ENCODE measurements at places on chromosomes 2 and 18.
A peak's percentile ranks its signal among the peaks of the same experiment; 100 is the strongest.

DNA sequence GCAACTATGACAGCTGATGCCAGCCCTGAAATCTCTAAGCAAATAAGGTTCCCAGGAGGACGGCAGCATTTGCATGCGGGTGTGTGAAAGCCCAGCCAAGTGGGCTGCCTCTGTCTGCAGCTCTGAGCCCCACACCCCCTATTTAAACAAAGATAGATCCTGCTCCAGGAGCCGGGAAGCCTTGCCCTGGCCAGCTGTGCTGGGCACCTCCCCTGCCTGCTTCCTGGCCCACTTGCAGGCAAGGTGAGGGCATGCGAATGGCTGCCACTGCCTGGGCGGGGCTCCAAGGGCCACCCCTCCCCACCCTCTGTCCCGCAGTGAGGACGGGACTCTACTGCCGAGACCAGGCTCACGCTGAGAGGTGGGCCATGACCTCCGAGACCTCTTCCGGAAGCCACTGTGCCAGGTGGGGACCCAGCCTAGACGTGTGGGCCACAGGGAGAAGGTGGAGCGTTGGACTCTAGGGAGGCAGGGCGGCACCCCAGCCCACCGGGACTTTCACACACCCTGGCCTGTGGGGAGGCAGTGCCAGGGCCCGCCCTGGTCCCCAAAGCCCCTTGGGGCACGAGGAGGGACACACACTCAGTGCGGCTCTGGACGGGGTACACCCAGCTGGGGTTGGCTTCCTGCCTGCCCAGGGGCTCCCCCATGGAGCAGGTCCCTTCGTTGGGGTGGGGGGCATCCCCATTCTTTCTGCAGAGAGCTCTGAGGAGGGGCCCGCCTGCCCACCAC lies at the start of gene ANO7:
Gene ANO7 (plus strand): TSS at position 317 of the 732 bp plus-strand sequence. CDS start 1,387 bp downstream, outside the sequence.
- no peak within 1 kb of the TSS for H3K4me3 ChIP-seq
- no peak for DNase-seq
- no peaks in the 10 kb centered on the region for H3K4me1 ChIP-seq
- peaks cover 3% of the 10 kb centered on the region for H3K36me3 ChIP-seq
- no peaks in the 10 kb centered on the region for H3K27me3 ChIP-seq

GRCh38 chr2:24382363-24383073 lies 22.2 kb upstream of the ITSN2 start:
- H3K4me3 ChIP-seq: no peak overlapping the region
- no peaks in the 10 kb centered on the region for H3K36me3 ChIP-seq
- no peak overlapping the region for H3K27ac ChIP-seq
- peak; percentile 69 for DNase-seq
- no peaks in the 10 kb centered on the region for H3K27me3 ChIP-seq

GRCh38 chr2:20052861-20053281 lies 1.4 kb upstream of the LAPTM4A start:
- no peak overlapping the region for H3K27ac ChIP-seq
- peak overlapping the region; percentile 94 for H3K4me3 ChIP-seq
- DNase-seq: no peak
- H3K4me1 ChIP-seq: peaks cover 32% of the 10 kb centered on the region

DNA sequence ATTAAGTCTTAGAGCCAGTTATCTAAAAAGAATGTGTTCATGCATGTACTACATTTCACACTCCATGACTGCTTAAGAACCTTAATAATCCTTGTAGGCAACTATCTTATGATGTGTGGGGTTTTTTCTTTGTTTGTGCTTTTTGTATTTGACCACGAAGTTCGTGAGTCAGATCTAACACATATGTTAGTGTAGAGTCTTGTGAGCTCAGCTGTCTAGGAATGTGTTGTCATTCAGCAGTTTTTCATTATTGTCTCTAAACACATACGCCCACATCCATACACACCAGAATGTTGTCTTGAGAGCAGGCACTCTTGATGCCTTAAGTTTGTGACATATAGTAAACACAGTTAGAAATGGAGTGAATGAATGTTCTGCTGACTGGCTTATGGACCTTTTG lies 38.4 kb downstream of the CAB39 start:
- DNase-seq: no peak
- H3K4me1 ChIP-seq: peaks cover 43% of the 10 kb centered on the region
- peak overlapping the region; percentile 42 for H3K4me3 ChIP-seq
- peak overlapping the region; percentile 43 for H3K27ac ChIP-seq
- peaks cover 12% of the 10 kb centered on the region for H3K36me3 ChIP-seq
- H3K27me3 ChIP-seq: no peaks in the 10 kb centered on the region

- H3K4me1 ChIP-seq: no peaks in the 10 kb centered on the region
- no peak overlapping the region for H3K27ac ChIP-seq
- DNase-seq: no peak
- no peaks in the 10 kb centered on the region for H3K36me3 ChIP-seq
- no peak overlapping the region for H3K4me3 ChIP-seq
- no peaks in the 10 kb centered on the region for H3K27me3 ChIP-seq
Observed at GRCh38 chr2:56133441-56133840, 50.3 kb upstream of the CCDC85A start.

DNA sequence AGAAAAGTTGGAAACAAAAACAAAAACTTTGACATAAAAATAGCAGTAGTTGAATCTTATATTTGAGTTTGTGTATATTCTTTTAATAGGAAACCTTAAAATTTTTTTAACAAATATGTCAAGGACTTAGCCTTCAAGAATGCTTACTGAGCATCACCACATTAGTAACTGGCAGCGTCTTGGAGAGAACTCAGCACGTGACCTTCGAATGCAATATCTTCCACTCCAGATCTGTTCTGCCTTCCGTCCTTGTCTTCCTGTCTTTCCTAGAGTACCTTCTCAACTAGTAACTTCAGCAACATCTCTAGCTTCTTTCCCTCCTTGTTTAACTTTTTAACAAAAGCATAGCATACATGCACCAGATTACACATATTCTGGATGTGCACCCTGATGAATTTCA lies 972 bp downstream of the RSAD2 start:
- H3K4me1 ChIP-seq: peaks cover 32% of the 10 kb centered on the region
- H3K4me3 ChIP-seq: peak overlapping the region; percentile 87
- no peak for DNase-seq
- no peaks in the 10 kb centered on the region for H3K27me3 ChIP-seq
- no peaks in the 10 kb centered on the region for H3K36me3 ChIP-seq

DNA sequence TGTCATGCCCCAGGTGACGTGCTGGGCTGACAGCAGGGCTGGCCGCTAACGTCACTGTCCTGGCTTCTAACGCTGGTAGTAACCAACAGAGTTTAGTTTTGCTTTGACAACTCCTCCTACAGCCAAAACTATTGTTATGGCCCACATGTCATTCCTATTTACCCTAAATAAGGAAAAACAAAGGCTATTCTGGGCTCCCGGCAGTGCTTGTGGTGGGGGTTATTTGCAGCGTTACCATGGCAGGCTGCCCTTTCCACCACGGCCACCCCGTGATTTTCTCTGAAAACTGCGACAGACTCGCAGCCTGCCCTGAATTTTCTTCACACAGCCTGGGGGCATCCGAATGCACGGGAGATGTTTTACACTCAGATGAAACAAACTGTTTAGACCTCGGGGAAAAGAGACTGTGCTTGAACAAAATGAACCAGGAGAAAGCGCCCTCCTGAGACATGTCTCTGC lies 115.2 kb downstream of the FAM210A start:
- H3K27me3 ChIP-seq: no peaks in the 10 kb centered on the region
- peak overlapping the region; percentile 62 for H3K27ac ChIP-seq
- no peaks in the 10 kb centered on the region for H3K36me3 ChIP-seq
- peak overlapping the region; percentile 22 for H3K4me3 ChIP-seq
- H3K4me1 ChIP-seq: peaks cover 80% of the 10 kb centered on the region

DNA sequence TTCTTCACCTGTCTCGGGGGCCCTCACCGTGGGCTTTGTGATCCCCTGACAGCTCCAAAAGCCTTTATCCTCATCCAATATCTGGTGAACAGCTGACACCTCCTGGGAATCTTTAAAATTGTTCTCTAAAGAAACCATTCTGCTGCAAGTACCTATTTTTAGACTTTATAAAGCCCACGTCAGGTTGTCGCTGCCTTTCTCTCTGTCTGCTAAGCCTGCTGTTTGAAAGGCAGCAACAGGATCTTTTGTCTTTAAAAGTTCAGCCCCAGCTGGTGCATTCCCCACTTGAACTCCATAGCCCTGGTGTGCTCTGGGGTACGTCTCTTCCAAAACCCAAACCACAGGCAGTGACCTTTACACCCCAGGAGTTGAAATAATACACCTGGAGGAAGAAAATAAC lies 145.0 kb downstream of the NEDD4L start:
- DNase-seq: no peak
- H3K36me3 ChIP-seq: no peaks in the 10 kb centered on the region
- no peaks in the 10 kb centered on the region for H3K4me1 ChIP-seq
- H3K4me3 ChIP-seq: no peak overlapping the region
- H3K27me3 ChIP-seq: peaks cover 2% of the 10 kb centered on the region

- DNase-seq: no peak
- no peaks in the 10 kb centered on the region for H3K27me3 ChIP-seq
- H3K27ac ChIP-seq: no peak overlapping the region
- no peaks in the 10 kb centered on the region for H3K36me3 ChIP-seq
- H3K4me3 ChIP-seq: no peak overlapping the region
Observed at GRCh38 chr2:211879323-211879722, 659.3 kb downstream of the ERBB4 start.

DNA sequence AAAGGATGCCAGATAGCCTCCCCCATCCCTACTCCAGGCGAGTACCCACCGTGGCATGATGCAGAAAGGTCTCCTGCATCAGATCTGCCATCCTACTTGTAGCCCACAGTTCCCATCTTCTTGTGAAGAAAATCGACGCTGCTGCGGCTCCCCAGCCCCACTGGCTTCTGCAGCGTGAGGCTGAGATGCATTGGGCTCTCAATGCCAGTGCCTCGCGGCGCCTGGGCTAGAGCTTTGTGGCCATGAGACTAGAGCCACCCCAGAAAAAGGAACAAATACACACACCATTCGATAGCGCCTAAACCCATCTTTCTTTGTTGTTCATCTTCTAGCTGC lies 2.8 kb downstream of the NOL4 start:
- DNase-seq: no peak
- peaks cover 5% of the 10 kb centered on the region for H3K27me3 ChIP-seq
- no peaks in the 10 kb centered on the region for H3K36me3 ChIP-seq
- H3K4me3 ChIP-seq: no peak overlapping the region
- no peaks in the 10 kb centered on the region for H3K4me1 ChIP-seq

- H3K4me3 ChIP-seq: no peak overlapping the region
- H3K36me3 ChIP-seq: no peaks in the 10 kb centered on the region
- peaks cover 35% of the 10 kb centered on the region for H3K4me1 ChIP-seq
Observed at GRCh38 chr2:234474654-234475053, 22.2 kb downstream of the ARL4C start.

GRCh38 chr18:785242-785641 lies 26.8 kb downstream of the YES1 start:
- no peaks in the 10 kb centered on the region for H3K4me1 ChIP-seq
- H3K4me3 ChIP-seq: no peak overlapping the region
- no peak overlapping the region for H3K27ac ChIP-seq
- no peaks in the 10 kb centered on the region for H3K27me3 ChIP-seq
- no peak for DNase-seq
- no peaks in the 10 kb centered on the region for H3K36me3 ChIP-seq

DNA sequence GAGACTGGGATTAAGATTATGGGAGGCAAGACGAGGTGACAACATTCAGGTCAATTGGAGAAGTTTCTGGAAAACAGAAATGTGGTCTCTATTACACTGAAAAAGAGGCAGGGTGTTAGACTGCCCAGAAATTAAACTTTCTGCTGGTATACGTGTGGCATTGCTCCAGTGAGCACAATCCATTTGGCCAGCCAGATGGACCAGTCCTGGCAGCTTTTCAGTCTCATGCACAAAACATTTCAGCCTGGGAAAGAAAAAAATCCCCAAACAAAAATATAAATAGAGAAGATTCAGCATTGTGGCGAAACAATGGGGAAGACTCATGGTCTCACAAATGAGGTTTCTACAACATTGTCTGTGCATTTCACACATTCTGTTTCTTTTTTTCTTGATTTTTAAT lies 113.9 kb downstream of the HNMT start:
- DNase-seq: no peak
- H3K36me3 ChIP-seq: no peaks in the 10 kb centered on the region
- H3K4me3 ChIP-seq: no peak overlapping the region
- H3K27ac ChIP-seq: no peak overlapping the region
- no peaks in the 10 kb centered on the region for H3K27me3 ChIP-seq

GRCh38 chr2:67733517-67733916 lies 329.3 kb downstream of the C1D start:
- DNase-seq: no peak
- H3K36me3 ChIP-seq: no peaks in the 10 kb centered on the region
- H3K27me3 ChIP-seq: no peaks in the 10 kb centered on the region
- no peak overlapping the region for H3K4me3 ChIP-seq

GRCh38 chr2:15763822-15764682 lies 172.4 kb downstream of the DDX1 start:
- H3K4me1 ChIP-seq: no peaks in the 10 kb centered on the region
- H3K4me3 ChIP-seq: no peak overlapping the region
- no peak overlapping the region for H3K27ac ChIP-seq

DNA sequence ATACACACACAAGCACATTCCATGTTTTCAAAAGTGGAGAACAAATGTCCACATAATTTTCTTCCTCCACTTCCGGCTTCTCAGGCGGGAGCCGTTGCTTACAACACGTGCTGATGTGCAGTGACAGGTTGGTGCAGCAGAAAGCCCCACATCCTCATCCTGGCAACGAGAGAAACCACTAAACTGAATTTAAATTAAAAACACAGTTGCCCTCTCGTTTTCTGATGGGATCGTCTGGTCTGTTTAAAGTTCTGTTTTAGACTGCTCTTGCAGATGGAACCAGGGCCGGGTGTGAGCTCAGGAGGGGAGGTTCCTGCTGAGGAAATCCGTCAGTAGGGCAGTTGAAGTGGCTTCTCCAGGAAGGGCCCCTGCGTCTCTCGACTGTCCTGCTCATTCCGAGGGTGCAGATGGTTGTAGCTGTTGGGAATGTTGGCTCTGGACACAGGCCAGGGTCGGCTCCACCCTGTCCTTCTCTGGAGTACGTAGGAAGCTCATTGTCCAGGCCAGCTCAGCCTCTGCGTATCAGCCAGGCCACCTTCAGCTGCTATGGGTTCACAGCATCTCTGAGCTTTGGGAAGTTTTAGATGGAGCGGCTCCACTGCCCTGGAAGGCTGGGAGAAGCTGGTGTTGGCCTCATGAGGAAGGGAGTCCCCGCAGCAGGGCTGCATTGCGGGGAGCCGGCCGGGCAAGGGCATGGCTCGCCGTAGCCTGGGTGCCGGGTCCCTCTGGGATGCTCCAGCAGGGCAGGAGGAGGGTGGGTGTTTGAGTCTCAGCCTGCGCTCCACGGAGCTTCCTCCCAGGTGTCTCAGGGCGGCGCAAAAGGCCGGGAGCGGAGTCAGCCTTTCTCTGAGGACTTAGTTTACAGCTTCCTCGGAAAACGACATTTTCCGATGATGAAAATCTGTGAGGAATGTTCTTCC lies 58.3 kb downstream of the NFATC1 start:
- DNase-seq: no peak
- H3K4me1 ChIP-seq: no peaks in the 10 kb centered on the region

GRCh38 chr2:177584030-177584692 lies 191.6 kb downstream of the AGPS start:
- H3K27me3 ChIP-seq: no peaks in the 10 kb centered on the region
- H3K4me1 ChIP-seq: no peaks in the 10 kb centered on the region
- H3K36me3 ChIP-seq: no peaks in the 10 kb centered on the region
- H3K27ac ChIP-seq: no peak overlapping the region

GRCh38 chr2:179186126-179186525 lies 78.5 kb downstream of the SESTD1 start:
- no peaks in the 10 kb centered on the region for H3K36me3 ChIP-seq
- no peak overlapping the region for H3K27ac ChIP-seq
- H3K4me1 ChIP-seq: no peaks in the 10 kb centered on the region
- no peak overlapping the region for H3K4me3 ChIP-seq
- H3K27me3 ChIP-seq: no peaks in the 10 kb centered on the region
